ENCODE measurements at places on chromosomes 1 and 21.
A peak's percentile ranks its signal among the peaks of the same experiment; 100 is the strongest.

DNA sequence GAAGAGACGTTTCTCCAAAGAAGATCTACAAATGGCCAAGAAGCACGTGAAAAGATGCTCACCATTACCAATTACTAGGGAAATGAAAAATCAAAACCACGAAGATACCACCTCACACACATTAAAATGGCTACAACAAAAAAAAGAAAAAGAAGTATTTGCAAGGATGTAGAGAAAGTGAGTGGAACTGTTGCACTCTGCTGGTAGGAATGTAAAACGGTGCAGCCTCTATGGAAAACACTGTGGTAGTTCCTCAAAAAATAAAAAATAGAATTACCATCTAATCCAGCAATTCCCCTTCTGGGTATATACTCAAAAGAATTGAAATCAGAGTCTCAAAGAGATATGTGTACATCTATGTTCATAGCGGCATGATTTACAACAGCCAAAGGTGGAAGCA lies 115.4 kb upstream of the EDN2 start:
- no peak for DNase-seq

DNA sequence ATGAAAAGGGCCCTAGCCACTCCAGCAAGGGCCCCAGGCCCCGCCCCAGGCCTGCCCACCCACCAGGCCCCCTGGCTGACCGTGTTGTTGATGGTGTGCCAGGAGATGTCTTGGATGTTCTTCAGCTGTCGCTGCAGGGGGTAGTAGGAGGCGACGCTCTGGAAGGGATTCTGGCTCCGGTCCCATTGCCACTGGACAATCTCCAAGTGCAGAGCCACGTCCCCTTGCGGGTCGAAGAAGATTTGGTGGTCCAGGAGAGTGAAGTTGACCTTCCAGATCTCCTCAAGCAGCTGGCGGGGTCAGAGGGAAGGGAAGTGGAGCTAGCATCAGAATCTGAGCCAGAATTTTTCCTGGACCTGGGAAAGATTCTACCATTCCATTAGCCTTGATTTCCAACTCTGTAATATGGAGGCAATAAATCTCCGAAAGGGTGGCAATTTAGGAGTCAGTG lies 10.2 kb downstream of the TAS1R2 start:
- no peak for DNase-seq

DNA sequence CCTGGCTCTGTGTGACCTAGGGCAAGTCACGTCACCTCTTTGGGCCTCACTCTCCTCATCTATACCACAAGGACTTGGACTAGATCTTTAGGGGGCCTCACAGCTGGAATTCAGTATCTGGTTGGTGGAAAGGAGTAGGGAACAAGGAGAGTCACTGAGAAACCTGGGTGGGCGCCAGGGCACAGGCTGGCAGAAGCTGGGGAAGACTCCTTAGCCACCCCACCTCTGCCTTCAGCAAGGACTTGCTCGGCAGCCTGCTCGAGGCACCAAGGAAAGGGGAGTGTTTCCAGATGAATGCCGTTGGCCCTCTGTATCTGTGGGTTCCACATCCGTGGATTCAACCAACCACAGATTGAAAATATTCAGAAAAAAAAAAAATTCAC lies 1.2 kb upstream of the OPTC start:
- DNase-seq: no peak

- no peak for DNase-seq
These were observed 25.2 kb upstream of the TDRD10 start for GRCh38 chr1:154476791-154477190.

DNA sequence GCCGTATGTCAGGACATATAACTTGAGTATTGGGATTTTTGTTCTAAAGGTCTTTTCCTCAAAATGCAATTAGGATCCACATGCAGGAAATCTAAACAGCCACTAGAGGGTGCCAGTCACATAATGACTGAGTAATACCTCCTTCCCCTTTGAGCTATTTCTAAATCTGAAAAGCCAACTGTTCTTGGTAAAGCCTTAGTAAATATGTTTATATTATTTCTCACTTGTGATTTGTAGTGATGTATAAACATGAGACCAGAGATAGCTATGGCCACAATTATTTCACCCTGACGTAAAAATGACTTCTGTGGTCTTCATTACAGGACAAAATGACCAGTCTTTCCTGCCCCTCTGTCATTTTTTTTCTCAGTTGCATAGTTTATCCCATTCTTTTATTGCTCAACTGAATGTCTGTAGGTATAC lies 41.0 kb upstream of the DR1 start:
- DNase-seq: peak; percentile 47

DNA sequence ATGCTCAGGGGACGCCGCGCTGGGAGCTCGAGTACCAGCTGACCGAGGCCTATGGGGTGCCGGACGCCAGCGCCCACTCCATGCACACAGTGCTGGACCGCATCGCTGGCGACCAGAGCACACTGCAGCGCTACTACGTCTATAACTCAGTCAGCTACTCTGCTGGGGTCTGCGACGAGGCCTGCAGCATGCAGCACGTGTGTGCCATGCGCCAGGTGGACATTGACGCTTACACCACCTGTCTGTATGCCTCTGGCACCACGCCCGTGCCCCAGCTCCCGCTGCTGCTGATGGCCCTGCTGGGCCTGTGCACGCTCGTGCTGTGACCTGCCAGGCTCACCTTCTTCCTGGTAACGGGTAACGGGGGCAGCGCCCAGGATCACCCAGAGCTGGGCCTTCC lies 1.3 kb upstream of the XKR8 start:
- no peak for DNase-seq

DNA sequence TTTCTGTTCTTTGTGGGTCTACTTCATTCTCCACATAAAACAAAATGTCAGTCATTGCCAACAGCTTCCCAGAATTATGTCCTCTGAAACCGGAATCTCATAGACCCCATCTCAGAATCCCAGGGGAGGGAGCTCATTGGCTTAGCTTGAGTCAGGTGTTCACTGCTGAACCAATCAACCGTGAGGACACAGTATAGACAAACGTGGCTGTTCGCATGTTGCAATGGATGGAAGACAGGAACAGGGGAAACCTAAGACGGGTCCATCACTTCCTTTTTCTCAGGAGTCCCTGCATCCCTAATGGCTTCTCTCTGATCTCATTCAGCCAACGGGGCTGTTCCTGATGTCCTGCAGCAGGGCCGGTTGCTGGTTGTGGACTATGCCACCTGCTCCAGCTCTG lies 9.1 kb downstream of the CELA2A start:
- DNase-seq: no peak

GRCh38 chr1:200075938-200076546 lies 48.5 kb downstream of the NR5A2 start:
- DNase-seq: no peak

- no peak for DNase-seq
These were observed 648.5 kb upstream of the PKN2 start for GRCh38 chr1:88035578-88035977.

- DNase-seq: peak; percentile 64
These were observed 52.5 kb downstream of the POU2F1 start for GRCh38 chr1:167273027-167273800.

DNA sequence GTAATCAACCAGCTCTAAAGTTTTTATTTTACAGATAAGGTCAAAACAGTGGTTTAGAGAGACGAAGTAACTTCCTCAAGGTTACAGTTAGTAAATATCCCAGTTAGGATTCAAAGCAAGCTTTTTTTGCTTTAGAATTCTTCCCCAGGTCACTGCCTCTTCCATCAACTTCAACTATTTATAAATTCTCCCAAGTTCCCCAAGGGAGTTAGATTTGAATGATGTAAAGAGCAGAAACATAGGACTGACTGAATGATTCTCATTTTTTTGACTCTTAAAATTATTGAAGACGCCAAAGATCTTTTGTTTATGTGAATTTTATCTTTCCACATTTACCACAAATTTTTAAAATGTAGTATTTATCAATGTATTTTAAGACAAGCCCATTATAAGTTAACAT lies 4.1 kb downstream of the POGZ start:
- DNase-seq: no peak

DNA sequence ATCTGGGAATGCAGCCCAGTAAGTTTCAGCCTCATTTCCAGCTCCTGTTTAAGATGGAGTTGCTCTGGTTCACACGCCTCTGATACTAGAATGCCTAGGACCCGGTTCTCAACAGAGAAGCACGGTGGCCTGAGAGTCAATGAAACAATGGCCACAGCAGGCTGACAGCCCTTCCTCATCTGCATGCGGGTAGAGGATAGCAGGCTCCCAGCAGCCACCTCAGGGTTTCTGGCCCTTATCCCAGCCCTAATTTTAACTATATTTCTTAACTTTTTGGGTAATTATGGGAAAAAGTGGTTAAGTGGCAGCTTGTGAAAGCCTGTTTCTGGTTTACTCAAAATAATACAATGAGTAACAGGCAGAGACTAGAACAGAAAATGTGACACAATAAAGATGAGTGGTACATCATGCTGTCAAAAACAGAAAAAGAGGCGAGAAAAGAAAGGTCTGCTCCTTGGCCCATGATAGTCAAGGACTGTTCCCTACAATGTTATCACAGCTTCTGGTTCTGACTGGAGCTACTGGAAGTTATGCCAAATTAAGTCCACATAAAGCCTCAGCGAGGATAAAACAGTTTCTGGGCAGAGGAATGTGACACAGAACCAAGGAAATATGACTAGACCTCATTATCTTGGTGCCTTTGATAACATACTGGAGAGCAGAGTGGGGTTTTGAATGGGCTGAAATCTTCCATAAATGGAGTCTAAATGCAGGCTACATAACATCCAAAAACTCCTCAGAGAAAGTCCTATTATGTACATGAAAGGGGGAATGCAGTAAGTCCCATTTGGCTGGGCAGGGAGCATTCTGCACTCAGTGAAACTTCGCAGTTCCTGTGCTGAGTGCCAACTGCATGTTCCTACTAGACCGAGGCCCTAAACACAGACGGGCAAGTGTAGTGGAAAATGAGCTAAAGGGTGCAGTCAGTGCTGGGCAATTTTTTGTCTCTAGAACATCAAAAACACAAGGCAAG lies 92.1 kb downstream of the NIBAN1 start:
- no peak for DNase-seq

- no peak for DNase-seq
These were observed 191.5 kb downstream of the SETD4 start for GRCh38 chr21:35868869-35869223.

GRCh38 chr1:243287652-243288051 lies 31.8 kb downstream of the SDCCAG8 start:
- DNase-seq: no peak

DNA sequence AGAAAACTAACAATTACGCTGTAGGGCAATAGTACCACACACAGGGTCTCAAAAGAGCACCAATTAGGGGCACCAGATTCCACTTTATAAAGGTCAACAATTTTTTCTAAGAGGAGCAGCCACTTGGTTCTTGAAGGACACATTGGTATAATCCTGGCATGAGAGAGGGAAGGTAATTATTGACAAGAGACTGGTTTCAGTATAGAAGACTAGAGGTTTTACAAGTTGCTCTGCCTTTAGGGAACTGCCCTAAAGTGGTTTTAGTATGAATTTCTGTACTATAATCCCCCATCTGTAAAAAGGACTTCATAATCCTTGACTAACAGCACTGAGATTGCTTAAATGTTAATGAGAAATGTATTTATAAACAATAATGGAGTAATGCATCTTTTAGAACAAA lies 648.5 kb upstream of the PTBP2 start:
- no peak for DNase-seq

DNA sequence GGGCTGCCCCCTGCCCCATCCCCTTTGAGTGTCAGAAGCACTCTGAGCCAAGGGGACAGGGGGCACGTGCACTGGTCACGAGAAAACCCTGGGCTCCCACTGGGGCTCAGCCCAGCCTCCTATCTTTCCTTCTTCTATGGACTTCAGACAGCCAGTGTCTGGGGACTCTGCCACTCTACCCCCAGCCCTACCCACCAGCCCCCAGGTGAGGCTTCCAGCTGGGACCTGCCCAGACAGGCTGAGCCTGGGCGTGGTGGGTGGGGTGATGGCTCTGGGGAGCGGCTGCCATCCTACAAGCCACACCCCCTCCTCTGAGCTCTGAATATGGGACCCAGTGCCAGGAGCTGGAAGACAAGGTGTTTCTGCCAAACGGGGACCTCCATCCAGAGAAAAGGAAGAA lies 8.0 kb upstream of the SFN start:
- DNase-seq: no peak

DNA sequence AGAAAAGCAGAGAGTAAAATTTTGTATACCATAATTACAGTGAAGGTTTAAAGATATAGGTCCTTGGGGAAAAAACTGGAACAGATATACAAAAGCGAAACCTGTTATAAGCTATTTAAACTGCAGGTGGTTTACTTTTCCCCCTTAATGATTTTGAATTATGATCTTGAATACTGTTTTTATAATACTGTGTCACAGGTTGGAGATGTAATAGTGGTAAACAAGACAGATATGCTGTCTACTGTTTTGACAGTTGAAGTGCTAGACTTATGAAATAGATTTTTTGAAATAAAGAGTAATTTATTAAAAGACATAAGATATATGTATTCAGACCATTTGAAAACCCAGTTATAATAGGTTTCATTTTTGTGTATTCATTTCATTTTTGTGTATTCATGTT lies 129.4 kb downstream of the CD247 start:
- DNase-seq: no peak

GRCh38 chr1:64822621-64823020 lies 77.7 kb downstream of the RAVER2 start:
- no peak for DNase-seq

- no peak for DNase-seq
These were observed 491.5 kb upstream of the B3GALT2 start for GRCh38 chr1:193677874-193678273.

DNA sequence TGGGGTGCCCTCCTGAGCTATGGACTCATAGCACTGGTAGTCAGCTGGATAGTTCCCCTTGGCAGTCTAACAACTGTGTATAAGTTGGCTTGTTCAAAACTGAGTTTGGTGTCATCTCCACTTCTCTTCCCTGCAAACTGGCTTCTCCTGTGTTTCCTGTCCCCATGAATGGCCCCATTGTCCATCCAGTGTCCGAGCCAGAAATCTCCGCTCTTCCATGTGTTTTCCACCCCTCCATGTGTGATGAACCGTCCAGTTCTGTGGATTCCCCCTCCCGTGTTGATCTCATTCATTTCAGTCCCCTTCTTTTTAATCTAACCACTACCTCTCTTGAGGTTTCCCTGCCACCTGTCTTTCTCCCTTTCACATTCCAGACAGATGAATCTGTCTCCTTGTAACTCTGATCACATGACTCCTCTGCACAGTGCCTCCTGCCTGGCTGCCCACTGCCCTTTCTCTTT lies 195.7 kb downstream of the ROR1 start:
- DNase-seq: no peak

- DNase-seq: peak; percentile 95
These were observed 213.1 kb downstream of the RERE start for GRCh38 chr1:8604041-8604945.
